ENCODE measurements at places on chromosomes 6 and 20.

DNA sequence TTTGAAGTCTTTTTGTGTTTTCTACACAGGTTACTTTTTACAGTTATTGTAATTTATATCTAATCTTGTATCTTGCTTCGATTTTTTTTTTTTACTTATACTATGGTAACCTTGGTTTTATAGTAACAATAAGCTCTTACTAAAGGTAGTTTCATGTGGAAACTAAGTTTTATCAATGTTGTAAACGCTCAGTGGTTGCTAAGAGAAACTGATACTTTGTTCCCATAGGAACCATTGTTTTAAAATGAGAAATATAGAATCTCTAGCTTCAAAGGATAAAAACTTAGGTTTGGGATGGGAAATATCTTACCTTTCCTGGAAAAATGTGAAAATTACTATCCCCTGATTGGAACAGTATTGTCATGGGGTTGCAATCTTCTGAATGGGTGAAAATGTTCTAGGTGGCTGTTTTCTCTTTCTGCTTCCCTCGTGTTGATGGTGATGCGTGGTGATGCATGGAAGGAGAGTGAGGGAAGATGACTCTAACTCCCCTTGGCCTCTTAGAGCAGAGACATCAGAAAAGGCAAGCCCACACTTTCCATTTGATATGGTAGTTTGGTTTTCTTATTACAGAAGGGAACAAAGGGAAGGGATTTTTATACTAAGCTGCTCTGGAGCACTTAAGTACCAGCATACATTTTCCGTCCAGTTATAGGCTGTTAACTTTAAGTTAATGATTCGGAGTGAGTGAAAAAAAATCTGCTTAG lies 23.5 kb upstream of the BACH2 start:
- no peak for DNase-seq

DNA sequence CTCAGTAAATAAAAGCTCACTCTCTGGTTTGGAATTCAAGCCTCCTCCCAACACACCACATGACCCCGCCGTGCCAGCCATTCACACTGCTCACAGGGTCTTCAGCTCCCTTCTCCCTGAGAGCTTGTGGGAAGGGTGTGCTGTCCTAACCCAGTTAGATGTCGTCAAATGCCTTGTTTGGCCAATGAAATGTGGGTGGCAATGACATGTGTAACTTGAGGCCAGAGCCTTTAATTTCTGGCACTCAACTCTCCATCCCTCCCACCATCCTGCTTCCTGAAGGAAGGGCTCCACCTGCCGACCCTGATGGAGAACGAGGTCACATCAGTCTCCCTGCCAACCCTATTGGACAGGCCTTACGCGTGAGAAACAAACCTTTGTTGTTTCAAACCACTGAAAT lies 224.5 kb upstream of the AGPAT4 start:
- peak; percentile 32 for DNase-seq

DNA sequence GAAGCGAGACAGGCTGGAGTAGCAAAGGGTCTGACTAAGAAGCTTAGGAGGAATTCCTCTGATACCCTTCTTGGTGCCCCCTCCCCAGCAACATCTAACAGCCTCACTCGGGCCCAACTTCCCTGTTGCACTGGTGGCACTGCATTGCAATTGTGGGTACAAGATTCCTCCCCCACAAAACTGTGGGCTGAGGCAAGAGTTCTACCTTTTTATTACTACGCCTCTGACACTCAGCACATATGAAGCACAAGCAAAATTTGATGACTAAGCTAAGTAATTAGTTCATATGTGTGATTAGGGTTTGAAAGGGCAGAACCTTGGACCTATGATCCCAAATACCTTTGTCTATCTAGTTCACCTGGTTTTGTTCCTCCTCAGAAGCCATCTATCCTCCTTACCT lies 83.5 kb downstream of the ZHX3 start:
- no peak for DNase-seq

- no peak for DNase-seq
Measured at GRCh38 chr6:70061546-70061945, 195.2 kb downstream of the COL19A1 start.

DNA sequence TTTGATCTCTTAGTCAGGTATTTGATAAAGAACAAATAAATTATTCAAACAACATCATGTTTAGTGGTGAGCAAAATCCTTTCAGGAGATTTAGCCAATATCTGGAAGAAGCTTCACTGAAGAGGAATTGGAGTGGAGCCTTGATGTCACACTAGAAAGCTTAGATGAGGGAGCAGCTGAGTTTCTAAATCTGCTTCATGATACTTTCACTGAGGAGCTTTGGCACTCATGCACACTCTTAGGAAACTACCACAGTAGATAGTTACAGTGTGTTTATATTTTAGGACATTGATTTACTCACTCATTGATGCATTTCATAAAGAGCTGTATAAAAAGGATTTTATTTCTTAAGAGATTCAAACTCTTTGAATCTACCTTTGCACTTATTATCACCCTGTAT lies 366.2 kb upstream of the BTBD3 start:
- DNase-seq = no peak

DNA sequence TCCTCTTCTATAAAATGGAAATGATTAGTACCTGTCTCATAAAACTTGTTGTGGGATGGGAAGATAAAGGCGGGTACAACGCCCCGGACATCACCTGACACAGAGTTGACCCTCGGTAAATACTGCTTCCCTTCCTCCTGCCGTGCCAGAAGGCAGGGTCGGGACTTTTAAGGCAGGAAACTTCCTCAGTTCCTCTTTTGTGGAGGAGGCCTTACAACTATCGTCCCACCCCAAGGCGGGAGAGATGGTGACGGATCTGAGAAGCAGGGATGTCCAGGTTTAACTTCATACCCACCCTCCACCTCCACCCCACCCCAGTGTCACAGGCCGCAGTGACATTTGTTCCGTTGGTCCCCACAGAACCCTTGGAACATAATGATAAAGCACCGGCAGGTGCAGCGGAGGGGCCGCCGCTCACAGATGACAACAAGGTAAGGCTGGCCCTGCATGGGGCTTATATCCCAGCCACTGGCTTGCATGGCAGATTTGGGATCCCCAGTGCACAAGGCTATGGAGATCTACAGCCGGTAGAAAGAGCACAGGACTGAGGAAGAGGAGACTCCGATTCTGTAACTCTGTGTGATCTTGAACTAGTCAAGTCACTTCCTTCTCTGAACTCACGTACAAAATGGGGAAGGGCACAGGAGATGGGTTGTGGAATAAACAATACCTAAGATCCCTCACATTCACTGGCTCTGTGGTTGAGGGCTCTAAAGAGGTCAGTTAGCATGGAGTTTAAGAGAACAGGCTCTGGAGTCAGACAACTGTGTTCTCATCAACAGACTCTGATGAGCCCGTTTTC lies 764 bp downstream of the DNTTIP1 start:
- DNase-seq = no peak

- DNase-seq = no peak
Measured at GRCh38 chr20:63734946-63735858, 1.3 kb upstream of the LIME1 start.

- DNase-seq = no peak
Measured at GRCh38 chr20:33091693-33092092, 12.2 kb downstream of the BPIFB4 start.

GRCh38 chr6:128870746-128871145 lies 12.2 kb upstream of the LAMA2 start:
- DNase-seq = no peak

GRCh38 chr20:59737073-59737666 lies 132.8 kb downstream of the PHACTR3 start:
- no peak for DNase-seq

DNA sequence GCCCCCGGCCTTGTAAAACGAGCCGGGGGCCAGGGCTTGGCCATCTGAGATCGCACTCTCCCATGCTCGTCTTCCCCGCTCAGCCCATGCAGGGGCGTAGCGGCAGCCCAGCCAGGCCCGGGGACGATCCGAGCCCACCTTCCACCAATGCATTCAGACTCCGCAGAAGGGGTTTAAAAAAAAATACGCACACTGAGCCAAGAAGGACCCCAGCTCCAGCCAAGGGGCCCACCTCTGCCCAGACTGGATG lies 320 bp downstream of the GSTA4 start:
- no peak for DNase-seq

- no peak for DNase-seq
Measured at GRCh38 chr6:40352006-40352405, 235.2 kb downstream of the LRFN2 start.

DNA sequence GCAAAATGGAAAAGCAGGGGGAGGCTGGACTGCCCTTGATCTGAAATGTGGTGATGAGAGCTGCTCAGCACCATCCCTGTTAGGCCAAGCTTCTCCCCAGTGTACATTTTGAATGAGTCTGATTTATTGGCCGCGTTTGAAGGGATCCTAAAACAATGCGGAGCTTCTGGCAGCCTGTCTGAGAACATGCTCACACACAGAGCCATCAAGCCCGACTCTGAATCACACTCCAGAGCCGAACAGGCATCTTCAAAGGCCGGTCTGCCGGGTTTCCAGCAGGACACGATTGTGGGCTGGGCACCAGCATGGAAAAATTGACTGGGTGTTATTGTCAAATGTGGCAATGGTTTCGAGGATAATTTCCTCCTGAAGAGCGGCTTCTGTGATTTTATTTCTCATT lies 235.9 kb downstream of the TFAP2C start:
- no peak for DNase-seq

DNA sequence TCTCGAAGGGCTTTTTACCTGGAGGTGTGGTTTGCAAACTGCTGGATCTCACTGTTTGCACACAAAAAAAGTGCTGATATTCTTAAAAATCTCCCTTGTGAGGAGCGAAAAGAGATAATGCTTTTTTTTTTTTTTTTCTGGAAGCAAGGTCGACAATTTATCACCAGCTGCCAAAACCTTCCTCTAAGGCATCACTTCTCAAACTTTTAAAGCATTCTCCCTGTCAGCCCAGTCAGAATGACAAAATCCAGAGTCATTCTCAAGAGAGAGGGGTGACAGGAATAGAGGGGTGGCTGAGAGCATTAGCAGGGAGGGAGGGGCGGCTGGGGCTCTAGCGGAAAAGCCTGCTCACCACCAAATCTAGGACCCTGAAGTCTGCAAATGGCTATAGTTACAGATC lies 137.2 kb upstream of the ARMC2 start:
- no peak for DNase-seq
